A172 (cell line): ENCODE measurements at places on chromosomes 2 and 18. TPM values are rescaled to one million over a fixed set of nuclear protein-coding genes. Genes with fewer than 3 reads are reported as not detected.

The FAM228A gene
- not detected in 2 replicates for total RNA-seq

The DAW1 gene
- 1.7 and 2.0 TPM in 2 replicates for total RNA-seq

The IMMT gene
- total RNA-seq, result 83.8 and 92.7 TPM in 2 replicates

GRCh38 chr2:218010984-218011652, 8.3 kb upstream of the TNS1 start:
- no peak for DNase-seq

The TUBB8B gene
- total RNA-seq, result not detected in 2 replicates

The NDUFS1 gene
- 211 and 212 TPM in 2 replicates for total RNA-seq
